ENCODE measurements at places on chromosomes 11 and 22.

DNA sequence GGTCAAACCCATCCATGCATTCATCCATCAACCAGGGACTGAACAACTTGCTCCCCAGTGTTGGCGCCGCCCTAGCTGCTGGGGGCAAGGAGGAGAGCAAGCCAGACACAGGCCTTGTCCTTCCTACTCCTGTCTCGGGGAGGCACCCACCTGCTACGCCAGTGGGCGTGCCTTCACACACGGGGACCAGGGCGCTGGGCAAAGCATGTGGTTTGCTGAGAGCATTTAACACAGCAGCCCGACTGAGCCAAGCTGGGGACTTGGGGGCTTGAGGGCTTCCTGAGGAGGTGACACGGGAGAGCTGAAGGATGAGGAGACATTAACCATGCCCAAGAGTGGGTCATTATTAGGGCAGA, 30.6 kb downstream of the CACNA1I start:
- no peak for DNase-seq

- DNase-seq, result no peak
These were observed 901.2 kb downstream of the METTL15 start for GRCh38 chr11:29009426-29009825.

- DNase-seq, result no peak
These were observed 7.9 kb downstream of the PCSK7 start for GRCh38 chr11:117223741-117224689.

- DNase-seq, result no peak
These were observed 85.7 kb downstream of the NECTIN1 start for GRCh38 chr11:119643212-119643875.

DNA sequence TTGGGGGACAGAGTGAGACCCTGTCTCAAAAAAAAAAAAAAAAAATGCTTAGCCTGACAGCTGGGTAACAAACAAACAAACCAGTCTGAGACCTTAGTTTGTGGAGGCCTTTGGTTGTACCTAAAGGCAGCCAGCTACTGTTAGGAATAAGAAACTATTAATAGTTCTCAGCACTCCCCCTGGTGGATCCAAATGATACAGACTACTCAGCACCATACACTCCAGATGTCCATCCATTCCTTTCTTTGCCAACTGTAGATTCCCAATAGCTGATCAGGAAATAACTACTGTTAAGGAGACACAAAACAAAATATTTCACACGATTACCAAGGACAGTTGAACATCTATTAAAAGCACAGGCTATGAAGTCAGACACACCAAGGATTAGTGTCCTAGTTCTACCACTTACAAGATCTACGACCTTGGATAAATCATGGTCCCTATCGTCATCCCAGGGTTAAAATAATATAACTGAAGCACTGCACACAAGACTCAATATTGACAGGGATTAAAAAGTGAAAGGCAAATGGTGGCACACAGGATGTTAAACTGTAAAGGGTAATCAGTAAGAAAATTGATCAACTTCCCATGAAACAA, 17.2 kb downstream of the CLDN25 start:
- DNase-seq, result peak; percentile 67

DNA sequence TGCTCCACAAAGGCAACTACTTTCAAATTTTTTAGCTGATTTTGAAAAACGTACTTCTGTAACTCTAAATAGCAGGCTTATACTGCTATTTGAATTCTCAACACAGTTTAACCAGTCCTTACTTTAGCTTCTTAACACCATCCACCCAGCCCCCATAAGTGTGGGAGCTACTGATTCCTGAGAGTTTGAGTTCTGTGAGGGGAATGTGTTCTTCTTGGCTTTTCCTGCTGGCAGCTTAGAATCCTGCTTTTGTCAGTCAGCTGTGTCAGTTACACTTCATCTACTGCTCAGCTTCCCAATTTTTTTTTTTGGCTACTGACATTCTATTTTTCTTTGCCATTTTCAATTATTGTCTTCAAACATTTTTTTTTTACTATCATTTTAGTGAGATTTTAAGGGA, 440.4 kb downstream of the INSC start:
- DNase-seq, result no peak
